ENCODE measurements at places on chromosomes 13 and 19. TPM values are rescaled to one million over a fixed set of nuclear protein-coding genes. Genes with fewer than 3 reads are reported as not detected.

Gene OVOL3
- not detected for total RNA-seq

Gene C1QTNF9
- total RNA-seq, result not detected

Gene DCT
- total RNA-seq, result not detected

Gene CYP2S1
- total RNA-seq, result 12.5 TPM

Gene SLC25A30
- total RNA-seq, result 5.3 TPM

Gene CYP4F8
- total RNA-seq, result not detected

Gene FGF22
- not detected for total RNA-seq

Gene ZNF99
- not detected for total RNA-seq

Gene HIPK4
- total RNA-seq, result not detected

Gene ZNF132
- 2.1 TPM for total RNA-seq

Gene ANGPTL4
- 20.9 TPM for total RNA-seq

Gene C13orf42
- total RNA-seq, result not detected

Gene ZNF763
- total RNA-seq, result 2.3 TPM

Gene ZNF528
- 1.9 TPM for total RNA-seq

Gene IL12RB1
- total RNA-seq, result 1.9 TPM

Gene KIR2DL1
- total RNA-seq, result not detected

Gene NTF4
- 2.6 TPM for total RNA-seq

Gene SHD
- total RNA-seq, result not detected

Gene FAM83E
- 3.1 TPM for total RNA-seq

Gene GGN
- total RNA-seq, result not detected

Gene ZNF850
- total RNA-seq, result 5.0 TPM

Gene SIGLEC10
- 3.8 TPM for total RNA-seq

Gene SBK2
- not detected for total RNA-seq

Gene GJB2
- total RNA-seq, result 1,256 TPM

Gene COL5A3
- total RNA-seq, result 3.7 TPM

Gene CYP4F2
- 0.19 TPM for total RNA-seq

Gene ATP8A2
- total RNA-seq, result not detected

Gene NPAS1
- 4.3 TPM for total RNA-seq

Gene ZNF570
- 2.7 TPM for total RNA-seq

Gene HSD17B14
- total RNA-seq, result 0.83 TPM

Gene RYR1
- total RNA-seq, result 14.6 TPM

Gene DIRAS1
- 2.1 TPM for total RNA-seq

Gene KLK8
- total RNA-seq, result 191 TPM

Gene TTC9B
- total RNA-seq, result not detected

Gene PCDH20
- total RNA-seq, result 0.34 TPM

Gene OR7C2
- not detected for total RNA-seq

Gene CABP5
- total RNA-seq, result not detected

Gene PRKCG
- total RNA-seq, result not detected

Gene N4BP2L1
- total RNA-seq, result 2.2 TPM

Gene WDR88
- not detected for total RNA-seq

Gene CCDC70
- not detected for total RNA-seq

Gene KLK1
- not detected for total RNA-seq

Gene EHD2
- total RNA-seq, result 37.7 TPM

Gene TRIP10
- total RNA-seq, result 105 TPM

Gene APOE
- 32.5 TPM for total RNA-seq

Gene ATP4B
- total RNA-seq, result not detected
